Stimulated activated naive CD8-positive, alpha-beta T cell treated with anti-CD3 and anti-CD28 coated beads, Interleukin-15, amount 100 ng/mL, for 72 hours (primary cell): ENCODE measurements at places on chromosomes 13 and 19.

- no peak for DNase-seq
These were observed 238.3 kb upstream of the MAB21L1 start for GRCh38 chr13:35714588-35715377.

DNA sequence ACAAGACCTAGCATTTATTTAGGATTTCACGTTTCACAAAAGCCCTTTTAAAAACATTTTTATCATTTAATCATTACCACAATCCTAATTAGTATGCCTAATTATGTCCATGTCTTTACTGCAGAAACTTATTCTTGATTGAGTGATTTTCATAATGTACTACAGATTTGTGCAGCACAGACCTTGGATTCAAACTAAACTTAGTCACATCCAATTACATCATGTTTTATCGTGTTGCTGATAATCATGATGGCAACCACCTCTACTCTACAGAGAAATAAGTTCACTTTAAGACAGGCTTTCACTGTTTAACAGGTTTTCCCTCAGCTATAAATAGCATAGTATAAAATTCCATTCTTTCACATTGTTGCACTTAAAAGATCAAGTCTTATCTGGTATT lies 240.9 kb upstream of the RFC3 start:
- no peak for DNase-seq

- no peak for DNase-seq
These were observed 360.4 kb downstream of the KLF5 start for GRCh38 chr13:73419186-73419585.

DNA sequence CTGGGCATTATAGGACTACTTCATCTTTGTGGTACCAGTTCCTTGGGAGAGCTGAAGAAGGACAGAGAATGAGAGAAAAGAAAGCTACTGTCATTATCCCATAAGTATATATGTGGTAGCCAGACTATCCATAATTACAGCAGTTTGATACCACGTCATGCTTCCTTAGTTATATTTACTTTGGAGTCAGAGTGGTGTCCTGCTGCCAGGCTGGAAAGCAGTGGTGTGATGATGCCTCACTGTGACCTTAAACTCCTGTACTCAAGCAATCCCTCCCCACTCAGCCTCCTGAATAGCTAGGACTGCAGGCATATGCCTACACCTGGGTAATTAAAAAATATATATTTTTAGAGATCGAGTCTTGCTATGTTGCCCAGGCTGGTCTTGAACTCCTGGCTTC lies 57.8 kb downstream of the WTIP start:
- DNase-seq, result no peak

DNA sequence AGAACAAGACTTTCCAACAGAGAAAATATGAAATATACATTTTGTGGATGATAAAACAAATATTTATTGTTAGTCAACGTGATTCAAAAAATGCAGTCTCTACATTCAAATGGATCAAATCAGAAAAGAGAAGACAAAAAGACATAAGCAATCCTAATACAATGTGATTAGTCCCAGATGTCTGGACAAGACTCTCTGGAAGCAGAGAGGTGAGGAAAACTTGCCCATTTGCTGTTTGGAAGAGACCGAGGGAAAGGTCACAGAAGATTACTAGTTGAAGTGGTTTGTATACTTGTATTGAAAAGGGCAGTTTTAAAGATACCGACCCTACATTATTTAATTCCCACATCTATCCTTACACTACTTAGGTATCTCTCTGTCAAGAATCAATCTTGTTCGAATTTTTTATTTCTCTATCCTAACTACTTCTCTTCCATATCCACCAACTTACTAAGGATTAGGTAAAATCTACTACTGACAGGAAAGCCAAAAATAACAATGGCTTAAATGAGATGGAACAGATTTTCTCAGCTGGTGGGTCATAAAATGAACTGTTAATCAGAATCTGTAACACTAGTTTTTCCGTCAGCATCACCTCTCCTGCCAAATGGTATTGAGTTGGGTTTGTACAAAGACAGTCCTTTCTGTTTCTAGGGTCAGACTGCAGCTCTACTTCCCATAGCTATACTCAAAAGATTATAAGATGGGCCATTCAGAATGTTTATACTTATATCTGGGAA lies 497.1 kb downstream of the DCT start:
- DNase-seq, result no peak
